BJ (cell line): ENCODE measurements at places on chromosomes 5 and 9. TPM values are rescaled to one million over a fixed set of nuclear protein-coding genes. Genes with fewer than 3 reads are reported as not detected.
A peak's percentile ranks its signal among the peaks of the same experiment; 100 is the strongest.

KIF2A gene
- 11.6 and 28.5 TPM in 2 replicates for polyA plus RNA-seq

- DNase-seq: no peak
These were observed 79.0 kb downstream of the KCNIP1 start for GRCh38 chr5:170582644-170583330.

DNA sequence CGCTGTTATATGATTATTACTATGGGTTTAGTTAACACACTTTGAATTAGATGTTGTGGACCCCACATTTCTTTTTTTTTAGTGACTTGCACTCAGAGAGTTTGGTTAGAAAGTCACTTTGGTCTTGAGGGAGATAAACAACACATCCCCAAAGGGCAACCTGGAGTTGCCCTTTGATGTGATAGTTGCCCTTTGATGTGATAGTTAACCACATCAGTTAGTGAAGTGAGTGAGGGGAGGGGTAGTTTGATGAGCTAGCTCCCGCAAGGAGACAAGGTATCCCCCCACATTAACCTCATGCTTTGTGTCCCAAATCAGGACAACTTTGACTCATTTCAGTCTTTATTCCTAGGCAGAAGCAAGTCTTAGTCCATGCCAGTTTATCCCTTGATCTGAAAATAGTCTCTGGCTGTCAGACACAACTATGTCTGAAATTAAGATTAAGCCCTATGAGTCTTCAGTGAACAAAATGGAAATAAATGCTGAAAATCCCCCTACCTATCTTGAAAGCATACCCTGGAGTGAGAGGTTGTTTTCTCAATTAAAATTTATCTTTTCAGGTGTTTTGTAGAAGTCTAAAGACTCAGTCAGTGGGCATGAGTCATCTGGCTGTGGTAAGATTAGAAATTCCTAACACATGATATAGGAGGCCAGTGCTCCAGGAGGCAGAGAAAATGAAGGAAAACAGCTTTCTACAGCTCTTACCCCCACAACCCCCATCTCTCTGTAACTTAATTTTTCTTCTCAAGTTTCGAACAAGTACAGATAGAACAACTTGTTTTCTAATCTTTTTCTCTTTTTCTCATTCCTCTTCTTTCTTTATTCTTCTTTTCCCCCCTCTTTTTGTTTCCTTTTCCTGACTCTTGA is 208.9 kb upstream of the DMRTA1 start:
- no peak for DNase-seq

DNA sequence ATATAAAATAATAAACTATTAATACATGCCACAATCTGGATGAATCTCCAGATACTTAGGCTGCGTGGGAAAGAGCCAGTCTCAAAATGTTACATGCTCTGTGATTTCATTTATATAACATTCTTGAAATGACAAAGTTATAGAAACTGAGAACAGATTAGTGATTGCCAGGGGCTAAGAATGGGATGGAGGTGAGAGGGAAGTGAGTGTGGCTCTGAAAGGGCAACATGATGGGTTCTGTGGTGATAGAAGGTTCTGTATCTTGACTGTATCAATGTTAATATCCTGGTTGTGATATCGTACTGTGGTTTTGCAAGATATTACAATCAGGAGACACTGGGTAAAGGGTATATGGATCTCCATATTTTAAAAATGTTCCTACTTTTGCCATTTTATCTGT is 50.7 kb downstream of the SPEF2 start:
- DNase-seq: no peak

GRCh38 chr5:38434966-38435705 is 121.3 kb downstream of the LIFR start:
- peak; percentile 30 for DNase-seq

GRCh38 chr5:66647146-66647856 is 51.1 kb downstream of the MAST4 start:
- no peak for DNase-seq

GRCh38 chr9:2125906-2126305 is 110.8 kb downstream of the SMARCA2 start:
- no peak for DNase-seq
